ENCODE measurements at places on chromosomes 1 and 21.
A peak's percentile ranks its signal among the peaks of the same experiment; 100 is the strongest.

DNA sequence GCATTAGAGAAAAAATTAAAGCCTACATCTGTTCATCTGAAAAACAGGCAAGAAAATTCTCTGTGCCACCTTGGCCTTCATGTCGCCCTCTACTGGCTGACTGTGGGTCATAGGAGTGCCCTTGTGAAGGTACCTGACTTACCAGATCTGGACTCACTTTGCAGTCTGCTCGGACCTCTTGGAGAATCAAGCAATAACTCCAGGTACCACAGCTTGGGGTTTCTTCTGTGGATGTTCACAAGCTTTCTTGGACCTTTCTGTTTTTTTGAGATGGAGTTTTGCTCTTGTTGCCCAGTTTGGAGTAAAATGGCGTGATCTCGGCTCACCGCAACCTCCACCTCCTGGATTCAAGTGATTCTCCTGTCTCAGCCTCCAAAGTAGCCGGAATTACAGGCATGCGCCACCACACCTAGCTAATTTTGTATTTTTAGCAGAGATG, 2.4 kb upstream of the PRAMEF18 start:
- DNase-seq, result peak; percentile 10

GRCh38 chr1:79040424-79041082, 34.0 kb upstream of the ADGRL4 start:
- DNase-seq, result no peak

GRCh38 chr21:44019568-44019958, 7.5 kb downstream of the TRAPPC10 start:
- DNase-seq, result no peak

GRCh38 chr1:214506972-214507431, 44.4 kb downstream of the PTPN14 start:
- DNase-seq, result no peak

GRCh38 chr1:228058949-228059633, 23.4 kb upstream of the ARF1 start:
- DNase-seq, result no peak

- DNase-seq, result no peak
These were observed 90.4 kb downstream of the BACH1 start for GRCh38 chr21:29389136-29389535.

GRCh38 chr1:92544756-92545165, 58.0 kb upstream of the GFI1 start:
- DNase-seq, result no peak

GRCh38 chr1:209207126-209207700, 376.3 kb upstream of the CAMK1G start:
- DNase-seq, result no peak
